Osteoblast (primary cell): ENCODE measurements at places on chromosomes 7 and 10. TPM values are rescaled to one million over a fixed set of nuclear protein-coding genes. Genes with fewer than 3 reads are reported as not detected.

CCDC172 gene
- total RNA-seq, result not detected in 2 replicates

CNPY1 gene
- total RNA-seq, result not detected in 2 replicates

SLC26A4 gene
- 0.36 and 0.59 TPM in 2 replicates for total RNA-seq

NPFFR1 gene
- not detected in 2 replicates for total RNA-seq

IFIT1B gene
- not detected in 2 replicates for total RNA-seq

AKR1C8 gene
- not detected in 2 replicates for total RNA-seq

ZNF365 gene
- 9.1 and 9.8 TPM in 2 replicates for total RNA-seq

FOXP2 gene
- total RNA-seq, result 3.8 and 5.8 TPM in 2 replicates
